Adipocyte (in vitro differentiated cells): ENCODE measurements at places on chromosomes 1 and 21.
A peak's percentile ranks its signal among the peaks of the same experiment; 100 is the strongest.

- DNase-seq = peak; percentile 45
Measured at GRCh38 chr1:172084876-172085275, 243.6 kb downstream of the DNM3 start.

DNA sequence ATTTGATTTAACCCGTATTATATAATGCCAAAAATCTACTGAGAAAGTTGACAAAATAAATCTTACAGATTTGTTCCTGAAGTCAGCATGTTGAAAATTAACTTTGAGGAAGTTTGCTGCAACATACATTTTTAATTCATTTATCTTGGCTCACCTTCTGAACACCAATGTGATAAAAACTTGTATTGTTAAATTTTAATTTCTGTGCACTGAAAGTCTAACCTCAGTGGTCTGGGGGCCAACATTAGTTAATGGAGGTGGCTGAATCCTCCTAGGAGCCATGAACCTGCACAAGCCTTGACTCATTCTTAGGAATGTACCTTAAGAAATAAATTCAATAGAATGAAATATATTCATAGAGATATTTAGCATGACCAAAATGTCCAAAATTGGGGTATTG, 95.3 kb downstream of the ADSS2 start:
- DNase-seq = no peak

DNA sequence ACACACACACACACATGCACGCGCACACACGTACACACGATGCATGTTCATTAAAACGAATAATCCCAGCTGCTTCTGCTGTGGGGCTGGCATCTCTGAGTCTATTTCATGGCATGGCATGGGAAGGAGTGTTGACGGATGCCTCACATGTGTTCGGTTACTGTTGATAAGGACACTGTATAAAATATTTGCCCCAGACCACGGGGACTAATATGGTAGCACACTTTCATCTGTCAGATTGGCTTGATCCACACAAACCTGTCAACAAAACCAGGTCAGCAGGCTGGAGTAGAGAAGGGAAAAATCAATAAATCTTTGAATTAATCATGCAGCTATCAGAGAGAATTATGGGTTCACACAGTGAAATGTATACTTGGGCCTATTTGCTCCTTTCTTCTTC, 171.9 kb downstream of the DSCAM start:
- DNase-seq = no peak

DNA sequence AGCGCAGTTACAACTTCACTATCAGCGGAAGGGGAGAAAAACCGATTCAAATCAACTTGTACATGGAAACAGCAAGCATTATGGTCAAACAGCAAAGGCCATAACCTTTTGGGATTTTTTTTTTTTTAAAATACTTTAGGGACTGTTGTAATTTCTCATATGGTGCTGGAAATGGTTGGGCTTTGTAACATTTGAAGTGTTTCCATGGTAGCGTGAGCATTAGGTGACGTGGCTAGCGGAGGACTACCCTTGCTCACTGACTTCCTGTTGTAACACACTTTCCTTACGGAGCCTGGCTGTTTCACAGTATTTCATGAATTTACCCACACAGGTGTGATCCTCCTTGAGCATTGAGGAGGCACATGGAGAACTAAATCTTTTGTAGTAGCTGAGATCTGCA, 269.5 kb downstream of the TM2D1 start:
- no peak for DNase-seq

GRCh38 chr1:240254778-240255291, 163.2 kb downstream of the FMN2 start:
- DNase-seq = no peak

- DNase-seq = no peak
Measured at GRCh38 chr1:223774134-223774814, 61.9 kb downstream of the CAPN2 start.

GRCh38 chr1:162695687-162696086, 63.4 kb downstream of the DDR2 start:
- no peak for DNase-seq

DNA sequence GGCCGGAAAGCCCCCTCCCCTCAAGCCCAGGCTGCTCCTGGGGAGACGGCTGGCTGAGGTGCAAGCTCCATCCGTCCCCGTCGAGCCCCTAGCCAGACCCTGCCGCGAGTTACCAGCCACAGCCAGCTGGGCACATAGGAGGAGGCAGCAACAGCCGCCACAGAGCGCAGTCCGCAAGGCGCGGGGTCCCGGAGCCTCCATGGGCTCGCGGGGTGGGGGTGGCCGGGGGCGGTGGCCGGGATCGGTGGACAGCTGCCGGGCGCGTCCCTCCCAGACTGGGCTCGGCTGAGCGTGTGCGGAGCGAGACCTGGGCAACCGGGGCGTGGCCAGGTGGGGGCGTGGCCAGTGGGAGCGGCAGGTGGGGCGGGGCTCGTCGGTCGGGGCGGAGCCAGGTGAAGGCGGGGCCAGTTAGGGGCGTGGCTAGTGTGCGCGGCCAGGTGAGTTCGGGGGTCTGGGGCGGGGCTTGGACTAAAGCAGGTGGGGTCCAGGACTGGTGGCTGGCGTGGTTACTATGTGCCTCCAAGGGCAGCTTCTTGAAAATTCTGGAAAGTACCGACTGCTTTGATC, at the start of gene CD164L2:
Gene CD164L2 (minus strand): TSS at position 295 of the 567 bp plus-strand sequence. CDS start 94 bp downstream, at position 201.
- DNase-seq = no peak

DNA sequence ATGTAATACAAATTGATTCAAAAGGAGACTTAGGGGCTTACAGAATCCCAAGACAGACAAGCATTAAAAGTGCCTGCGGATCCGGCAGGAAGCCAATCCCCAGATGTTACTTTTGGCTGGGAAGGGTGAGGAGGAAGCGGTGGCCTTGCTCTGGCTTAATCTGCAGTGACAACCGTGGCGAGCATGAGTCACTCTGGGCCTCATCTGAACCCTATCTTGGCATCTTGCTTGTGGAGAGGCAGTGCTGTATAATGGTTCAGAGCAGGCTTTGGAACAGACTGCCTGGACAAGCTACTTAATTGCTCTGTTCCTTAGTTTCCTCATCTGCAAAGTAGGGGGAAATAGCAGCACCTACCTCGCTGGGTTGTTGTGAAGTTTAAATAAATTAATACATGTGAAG, 74.1 kb downstream of the XCL2 start:
- DNase-seq = peak; percentile 97

GRCh38 chr1:207058252-207058651, 5.2 kb downstream of the PFKFB2 start:
- no peak for DNase-seq

GRCh38 chr1:9455487-9456234, 83.6 kb upstream of the SLC25A33 start:
- peak; percentile 84 for DNase-seq

DNA sequence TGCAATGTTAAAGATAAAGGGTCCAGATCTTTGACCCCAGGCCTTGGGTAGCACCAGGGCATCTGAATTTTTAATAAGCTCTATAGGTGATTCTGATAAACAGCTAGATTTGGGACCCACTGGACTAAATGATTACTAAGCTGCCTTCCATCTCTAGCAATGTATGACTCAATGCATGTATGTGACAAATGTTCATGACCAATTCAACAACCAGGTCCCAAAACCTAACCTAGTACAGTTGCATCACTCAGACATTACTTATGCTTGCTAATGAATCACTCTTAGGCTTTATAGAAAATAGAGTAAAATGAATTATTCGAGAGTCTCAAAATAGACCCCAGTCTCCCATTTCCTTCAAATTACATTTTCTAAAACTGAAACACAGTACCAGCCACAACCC, 35.5 kb downstream of the RCAN1 start:
- DNase-seq = peak; percentile 50

DNA sequence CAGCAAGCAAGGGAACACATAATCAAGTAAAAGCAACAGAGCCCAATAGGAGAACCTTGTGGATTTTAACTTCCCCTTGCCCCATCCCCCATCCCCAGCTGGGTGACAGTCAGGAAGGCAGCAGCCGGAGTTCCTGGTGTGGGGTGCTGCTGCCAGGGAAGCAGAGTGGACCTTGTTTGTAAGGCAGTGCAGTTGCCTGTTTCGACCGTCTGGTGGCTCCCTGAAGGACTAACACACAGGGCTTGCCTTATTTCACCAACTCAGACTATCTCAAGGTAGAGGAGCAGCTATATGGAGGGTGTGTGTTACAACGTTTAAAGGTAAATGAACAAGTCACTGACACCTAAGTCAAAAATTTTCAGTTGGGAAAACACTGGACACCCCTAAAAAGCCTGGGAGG, 6.6 kb downstream of the KRTAP10-8 start:
- DNase-seq = peak; percentile 21

DNA sequence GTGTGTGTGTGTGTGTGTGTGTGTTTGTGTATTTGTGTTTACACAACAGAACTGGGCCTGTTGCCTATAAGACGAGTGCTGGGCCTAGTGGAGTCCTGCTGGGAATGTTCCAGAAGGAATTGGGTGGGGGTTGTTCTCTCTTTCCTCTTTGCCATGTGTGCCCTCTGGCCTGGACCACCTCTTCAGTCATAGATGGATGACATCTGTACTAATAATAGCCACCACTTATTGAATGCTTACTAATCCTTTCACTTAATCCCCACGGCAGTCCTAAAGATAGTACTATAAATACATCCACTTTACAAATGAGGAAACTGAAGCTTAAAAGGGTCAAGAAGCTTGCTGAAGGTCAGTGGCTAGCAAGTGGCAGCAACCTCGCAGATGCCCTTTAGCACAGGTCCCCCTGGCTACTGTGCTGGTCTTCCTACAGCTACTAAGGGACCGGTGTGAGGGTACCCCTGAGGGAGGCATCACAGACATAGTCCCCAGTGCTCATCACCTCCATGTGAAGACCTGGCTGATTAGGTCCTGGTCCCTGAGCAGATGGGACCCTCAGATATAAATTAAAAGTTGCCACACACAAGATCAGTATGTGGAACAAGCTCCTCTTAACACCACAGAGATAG, 55.2 kb upstream of the KIF1B start:
- no peak for DNase-seq

DNA sequence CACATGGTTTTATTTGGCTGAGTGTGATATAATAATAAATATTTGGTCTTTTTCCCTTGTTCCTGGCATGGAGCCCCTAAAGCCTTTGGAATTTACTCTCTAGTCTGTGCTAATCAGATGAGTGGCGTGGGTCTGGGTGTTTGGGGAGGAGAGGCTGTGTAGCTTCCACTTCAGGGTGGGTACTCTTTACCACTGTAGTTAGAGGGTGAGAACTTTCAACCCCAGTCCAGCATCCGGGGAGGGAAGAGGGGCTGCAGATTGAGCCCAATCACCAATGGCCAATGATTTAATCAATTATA, 20.0 kb downstream of the USP25 start:
- no peak for DNase-seq

GRCh38 chr1:111706921-111707320, 32.3 kb downstream of the INKA2 start:
- peak; percentile 57 for DNase-seq

GRCh38 chr1:235864931-235865525, 1.7 kb downstream of the LYST start:
- peak; percentile 51 for DNase-seq

DNA sequence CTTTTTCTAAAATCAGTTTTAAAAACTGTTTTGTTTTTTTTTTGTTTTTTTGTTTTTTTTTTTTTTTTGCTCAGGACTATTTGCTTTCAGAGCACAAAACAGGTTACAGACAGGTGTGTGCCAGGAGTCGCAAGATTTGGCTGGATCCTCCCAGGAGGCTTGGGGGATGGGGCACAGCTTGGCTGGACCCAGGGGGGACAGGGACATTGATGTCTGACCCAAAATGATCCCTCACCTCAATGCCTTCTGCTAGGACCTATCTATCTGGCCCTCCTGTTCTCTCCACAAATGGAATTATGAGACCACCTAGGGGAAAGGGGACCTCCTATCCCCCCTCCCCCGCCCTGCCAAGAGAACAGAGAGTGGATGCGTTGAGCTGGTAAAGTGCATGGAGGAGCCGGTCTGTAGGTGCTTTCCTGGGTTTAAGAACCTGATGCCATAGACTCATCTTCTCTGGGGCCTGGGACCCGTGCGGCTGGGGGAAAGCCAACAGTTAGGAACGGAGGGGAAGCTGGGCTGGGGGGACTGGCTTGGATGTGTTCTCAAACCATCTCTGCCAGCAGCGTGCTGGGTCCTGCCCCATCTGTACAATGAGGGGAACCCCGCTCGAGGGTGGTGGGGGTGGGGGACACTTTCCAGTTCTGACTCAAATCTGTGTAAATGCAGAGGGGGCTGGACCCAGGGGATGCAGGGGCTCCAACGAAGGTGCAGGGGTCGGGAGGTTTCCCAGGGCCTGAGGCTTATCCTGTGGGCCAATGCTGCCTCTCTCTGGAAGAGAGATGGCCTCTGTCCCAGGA, 28.9 kb downstream of the RUNX3 start:
- DNase-seq = no peak

DNA sequence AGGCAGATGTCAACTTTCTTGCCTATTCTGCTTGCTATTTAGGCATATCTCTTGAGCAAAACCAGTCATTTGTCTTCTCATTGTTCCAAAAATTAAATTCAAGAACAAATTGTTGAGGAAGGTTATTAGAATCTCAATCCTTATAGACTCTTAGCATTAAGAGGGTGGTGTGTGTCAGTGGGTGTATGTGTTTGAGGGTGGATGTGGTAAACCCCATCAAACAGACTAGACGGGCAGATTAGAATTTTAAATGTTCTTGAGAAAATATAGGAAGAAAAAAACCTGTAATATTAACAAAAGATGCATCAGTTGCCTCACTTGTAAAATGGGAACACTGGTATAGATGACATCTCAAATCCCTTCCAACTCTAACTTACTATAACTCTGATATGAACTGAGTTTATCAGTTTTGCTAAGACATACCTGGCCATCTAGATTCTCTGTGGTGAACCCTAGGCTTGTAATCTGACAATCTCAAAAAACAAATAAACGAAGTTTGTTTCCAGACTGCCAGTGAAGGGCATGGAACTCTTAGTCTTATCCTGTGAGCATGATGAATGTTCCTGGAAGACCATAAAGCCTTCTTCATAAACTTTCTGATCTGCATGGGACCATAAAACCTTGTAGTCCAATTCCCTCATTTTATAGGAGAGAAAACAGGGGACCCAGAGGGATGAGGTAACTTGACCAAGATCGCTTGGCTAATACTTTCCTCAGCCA, 176.3 kb upstream of the SGIP1 start:
- DNase-seq = no peak

GRCh38 chr1:101128211-101128727, 102.7 kb upstream of the DPH5 start:
- no peak for DNase-seq

- DNase-seq = no peak
Measured at GRCh38 chr1:178659789-178660208, 65.2 kb upstream of the RALGPS2 start.

- DNase-seq = peak; percentile 34
Measured at GRCh38 chr1:198373376-198373775, 167.1 kb downstream of the ATP6V1G3 start.

DNA sequence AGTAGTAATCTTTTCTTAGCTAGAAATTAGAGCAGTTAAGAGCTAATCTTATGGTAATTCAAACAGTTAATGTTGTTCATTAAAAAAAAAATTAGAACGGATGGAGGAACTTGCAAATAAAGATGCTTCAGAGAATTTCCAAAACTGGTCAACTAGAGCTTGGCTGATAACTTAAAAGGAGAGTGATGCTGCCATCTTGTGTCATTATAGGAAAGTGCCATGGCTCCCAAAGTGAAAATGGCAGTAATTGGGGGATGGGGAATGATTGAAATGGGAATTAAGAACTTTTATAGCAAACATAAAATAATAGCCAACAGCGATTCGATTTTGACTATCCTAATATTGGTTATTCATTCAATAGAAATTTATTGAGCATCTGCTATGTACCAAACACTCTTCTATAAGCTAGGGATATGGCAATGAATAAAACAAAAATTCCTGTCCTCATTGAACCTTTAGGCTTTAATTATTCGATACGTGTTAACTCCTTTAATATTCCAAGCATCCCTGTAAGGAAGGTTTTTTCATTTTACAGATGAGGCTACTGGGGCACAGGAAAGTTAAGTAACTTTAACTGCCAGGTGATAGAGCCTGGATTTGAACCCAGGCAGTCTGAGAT, 5.7 kb upstream of the PLPP3 start:
- DNase-seq = peak; percentile 88
